ENCODE measurements at places on chromosomes 3 and 15.

DNA sequence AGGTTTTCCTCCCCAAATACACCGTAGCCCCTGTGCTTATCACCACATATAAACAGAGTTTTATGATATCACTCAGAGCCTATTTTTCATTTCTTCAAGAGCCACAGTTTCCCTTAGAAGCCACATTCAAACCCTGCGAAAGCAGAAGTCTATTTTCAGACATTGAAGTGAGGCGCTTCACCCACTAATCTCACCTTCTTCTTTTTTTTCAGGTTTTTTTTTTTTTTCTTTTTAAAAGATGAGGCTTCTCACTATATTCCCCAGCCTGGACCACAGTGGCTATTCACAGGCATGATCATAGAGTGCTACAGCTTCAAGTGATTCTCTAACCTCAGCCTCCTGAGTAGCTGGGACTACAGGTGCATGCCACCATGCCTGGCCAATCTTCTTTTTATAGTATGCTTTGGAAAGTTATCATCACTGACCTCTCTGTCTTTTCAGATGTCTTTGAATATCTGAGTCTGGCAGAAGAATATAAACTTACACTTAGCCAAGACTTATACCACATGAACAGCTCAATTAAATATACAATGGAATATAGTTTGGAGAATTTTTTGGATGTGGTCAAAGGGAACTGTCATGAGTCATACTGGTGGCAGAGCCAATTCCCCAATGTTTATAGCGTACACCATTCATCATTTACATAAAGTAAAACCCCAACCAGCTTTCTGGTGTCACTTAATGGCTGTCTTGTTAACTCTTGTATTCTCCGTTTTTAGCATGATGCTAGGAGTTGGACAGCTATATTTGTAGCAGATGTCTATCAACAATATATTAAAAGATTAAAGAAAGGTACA is 59.7 kb upstream of the CCDC50 start:
- DNase-seq, result no peak

DNA sequence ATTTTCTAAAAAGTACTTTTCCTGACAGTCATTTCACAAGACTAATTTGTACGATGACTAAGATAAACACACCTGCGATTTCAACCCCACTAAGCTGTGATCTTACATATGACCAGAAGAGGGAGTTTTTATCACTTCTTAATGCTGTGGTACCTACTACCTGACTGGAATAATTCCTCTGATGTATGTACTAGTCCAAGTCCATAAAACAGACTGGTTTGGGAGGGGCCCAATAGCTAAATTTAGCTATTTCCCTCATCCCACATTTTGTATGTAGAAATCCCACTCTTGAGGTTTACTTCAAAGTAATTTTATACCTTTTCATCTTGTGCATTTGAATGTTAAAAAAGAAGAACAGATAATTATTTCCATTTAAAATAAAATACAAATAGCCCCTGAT is 49.7 kb upstream of the SCAANT1 start:
- DNase-seq, result peak; percentile 69

GRCh38 chr3:168736202-168736601 is 640.5 kb upstream of the GOLIM4 start:
- DNase-seq, result no peak

- peak; percentile 52 for DNase-seq
These were observed at the start of gene RASSF1 for GRCh38 chr3:50340448-50341329. TSS of gene RASSF1 (minus strand) at chr3:50340836. CDS start at chr3:50340805, 31 bp downstream.

DNA sequence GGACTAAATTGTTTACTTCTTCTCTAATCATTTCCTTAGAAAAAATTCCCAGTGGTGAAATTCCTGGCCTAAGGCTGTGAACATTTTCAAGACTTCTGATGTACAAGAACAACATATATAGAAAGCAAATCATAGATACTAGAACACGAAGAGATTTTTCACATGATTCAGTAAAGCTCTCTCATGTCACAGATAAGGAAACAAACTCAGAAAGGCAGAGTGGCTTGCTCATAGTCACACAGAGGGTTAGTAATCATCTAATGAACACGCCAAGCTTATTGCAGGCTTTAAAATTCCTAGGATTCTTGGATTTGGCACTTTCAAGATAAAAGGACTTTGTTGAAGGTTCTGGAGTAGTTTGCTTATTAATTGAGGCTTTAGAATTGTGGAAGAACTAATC is 26.2 kb downstream of the CRTAP start:
- DNase-seq, result no peak

- DNase-seq, result no peak
These were observed 15.5 kb downstream of the PAQR9 start for GRCh38 chr3:142947799-142948575.

GRCh38 chr15:51866751-51867150 is 37.3 kb downstream of the TMOD3 start:
- DNase-seq, result no peak

- no peak for DNase-seq
These were observed 80.0 kb downstream of the LARS2 start for GRCh38 chr3:45468326-45468725.

DNA sequence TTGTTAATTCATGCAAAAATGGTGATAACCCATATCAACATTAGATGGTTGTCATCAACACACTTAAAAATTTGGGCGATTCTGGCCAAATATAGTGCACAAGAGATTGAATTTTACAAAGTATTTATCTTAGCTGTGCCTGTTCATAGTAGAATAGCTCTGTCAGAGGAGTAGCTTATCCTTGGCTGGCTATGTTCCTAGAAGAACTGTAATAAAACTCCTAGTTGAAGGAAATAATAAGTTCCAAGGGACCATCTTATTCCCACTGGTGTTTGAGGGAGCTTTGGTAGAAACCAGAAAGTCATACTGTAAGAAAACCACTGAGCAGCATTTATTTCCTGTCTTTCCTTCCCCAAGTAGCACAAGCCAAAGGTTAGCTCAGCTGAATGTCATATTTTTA is 201.8 kb downstream of the GRM7 start:
- no peak for DNase-seq

DNA sequence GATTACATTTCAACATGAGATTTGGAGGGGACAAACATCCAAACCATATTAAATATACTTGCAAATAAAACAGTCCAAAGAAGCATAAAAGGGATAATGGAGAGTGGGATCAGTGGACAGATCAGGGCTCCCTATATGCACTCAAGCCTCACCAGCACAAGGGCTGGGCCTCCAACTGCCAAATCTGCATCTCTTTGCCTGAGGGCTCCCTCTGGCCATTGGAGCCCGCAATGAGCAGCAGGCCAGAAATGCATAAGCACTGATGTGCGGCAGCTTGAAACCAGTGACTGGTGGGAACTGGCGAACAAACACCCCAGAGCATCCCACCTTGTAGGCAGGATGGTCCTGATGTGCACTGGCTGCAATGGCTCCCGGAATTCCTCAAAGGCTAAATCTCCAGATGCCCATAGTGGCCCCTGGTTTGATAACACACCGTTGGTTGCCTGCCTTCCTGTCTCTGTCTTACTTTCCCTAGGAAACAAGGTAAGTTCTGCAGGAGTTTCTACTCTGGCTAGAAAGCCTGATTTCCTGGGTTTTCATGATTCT is 55.9 kb upstream of the POMGNT2 start:
- DNase-seq, result no peak

- DNase-seq, result no peak
These were observed 7.7 kb downstream of the SKIC8 start for GRCh38 chr15:78291698-78292097.

DNA sequence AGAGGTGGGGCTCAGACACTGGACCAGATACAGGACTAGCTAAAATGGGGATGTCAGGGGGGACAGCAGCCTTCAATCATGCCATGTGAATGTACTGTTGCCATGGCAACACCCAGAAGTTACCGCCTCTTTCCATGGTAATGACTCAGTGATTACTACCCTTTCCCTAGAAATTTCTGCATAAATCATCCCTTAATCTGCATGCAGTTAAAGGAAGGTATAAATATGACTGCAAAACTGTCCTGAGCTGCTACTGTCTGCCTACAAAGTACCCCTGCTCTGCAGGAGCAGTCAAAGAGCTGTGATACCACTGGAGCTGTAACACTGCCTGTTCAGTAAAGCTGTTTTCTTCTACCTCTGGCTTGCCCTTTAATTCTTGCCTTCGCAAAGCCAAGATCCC is 168.2 kb downstream of the PEAK1 start:
- no peak for DNase-seq

DNA sequence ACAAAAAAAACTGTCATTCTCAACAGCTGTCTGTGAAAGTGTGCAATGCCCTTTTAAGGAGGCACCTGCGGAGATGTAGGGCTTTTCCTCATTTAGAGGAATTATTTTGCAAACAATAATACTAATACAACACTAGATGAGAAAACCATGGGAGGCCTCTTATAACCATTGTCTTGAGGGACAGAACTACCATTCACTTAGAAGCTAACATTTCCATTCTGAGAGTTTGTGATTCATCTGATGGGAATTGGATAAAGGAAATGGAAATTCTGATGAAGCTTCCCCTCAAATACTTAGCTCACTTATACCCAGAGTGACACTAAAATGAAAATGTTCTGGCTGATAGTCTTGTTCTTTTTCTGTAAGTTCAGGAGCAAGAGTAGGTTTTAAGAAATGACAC is 147.7 kb downstream of the CADPS start:
- DNase-seq, result no peak

GRCh38 chr3:28903171-28903601 is 377.7 kb upstream of the RBMS3 start:
- no peak for DNase-seq

DNA sequence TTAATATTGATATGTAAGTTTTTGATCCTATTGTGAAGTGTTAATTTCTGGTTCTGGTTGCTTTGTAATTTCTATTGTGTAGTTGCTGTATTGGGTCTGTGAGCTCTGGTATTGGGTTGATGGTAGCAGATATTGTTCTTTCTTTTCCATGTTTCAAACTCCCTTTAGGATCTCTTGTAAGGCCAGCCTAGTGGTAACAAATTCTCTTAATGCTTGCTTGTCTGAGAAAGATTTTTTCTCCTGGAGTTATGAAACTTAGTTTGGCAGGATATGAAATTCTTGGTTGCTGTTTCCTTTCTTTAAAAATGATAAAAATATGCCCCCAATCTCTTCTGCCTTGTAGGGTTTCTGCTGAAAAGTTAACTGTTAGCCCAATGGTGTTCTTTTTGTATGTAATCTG is 268.6 kb upstream of the PLSCR5 start:
- DNase-seq, result no peak

DNA sequence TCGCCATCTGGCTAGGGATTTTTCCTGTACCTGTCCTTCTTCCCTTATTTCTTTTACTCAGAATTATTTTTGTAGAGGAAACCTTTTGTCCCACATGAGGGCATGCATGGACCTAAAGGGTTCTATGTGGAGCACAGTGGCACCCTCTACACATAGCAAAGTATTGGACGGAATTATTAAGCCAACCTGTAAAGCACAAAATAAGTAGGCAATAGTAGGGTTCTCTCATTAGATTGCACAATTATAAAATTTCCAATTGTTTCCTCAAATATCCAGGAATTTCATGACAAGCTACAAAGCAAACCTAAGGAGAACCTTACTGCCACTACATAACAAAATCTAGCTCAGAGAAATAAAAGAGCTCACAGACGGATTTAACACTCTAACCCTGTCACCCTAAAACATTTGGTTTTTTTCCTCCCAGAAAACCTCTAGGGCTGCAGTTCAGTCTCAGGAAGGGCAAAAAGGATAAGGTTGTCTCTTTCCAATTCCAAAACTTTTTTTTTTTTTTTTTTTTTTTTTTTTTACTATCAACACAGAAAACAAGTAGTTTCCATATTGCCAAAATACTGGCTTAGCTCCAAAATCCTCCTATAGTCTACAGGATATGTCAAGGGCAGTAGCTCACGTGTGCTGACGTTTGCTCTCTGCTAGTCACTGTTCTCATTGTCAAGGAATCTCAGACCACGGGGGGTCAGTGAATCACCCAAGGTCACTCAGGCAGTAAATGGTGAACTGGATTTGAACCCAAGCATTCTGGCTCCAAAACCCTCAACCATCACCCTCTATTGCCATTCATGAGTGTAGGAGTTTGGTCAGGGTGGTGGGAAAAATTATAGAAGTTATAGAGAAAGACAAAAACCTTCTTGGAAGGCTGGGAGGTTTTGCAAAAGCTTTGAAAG is 52.3 kb downstream of the NCEH1 start:
- no peak for DNase-seq

GRCh38 chr3:33201195-33201594 is 17.4 kb downstream of the SUSD5 start:
- DNase-seq, result no peak

DNA sequence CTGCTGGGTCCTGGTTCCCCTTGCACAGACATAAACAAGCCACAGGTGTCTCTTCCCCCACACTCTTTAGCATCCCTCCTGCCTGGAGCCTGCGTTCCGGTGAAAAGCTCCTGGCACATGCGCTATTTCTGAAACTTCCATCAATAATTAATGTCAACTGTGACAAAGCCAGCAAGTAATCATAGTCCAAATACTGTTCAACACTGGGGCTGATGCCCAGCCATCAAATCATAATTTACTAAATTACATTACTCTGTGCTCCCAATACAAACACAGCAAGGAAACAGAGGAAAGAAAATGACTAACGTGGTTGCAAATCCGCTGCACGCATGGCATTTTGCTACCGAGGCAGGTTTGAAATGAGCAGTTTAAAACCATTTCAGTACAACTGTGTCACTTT is 294.7 kb downstream of the ERC2 start:
- no peak for DNase-seq

DNA sequence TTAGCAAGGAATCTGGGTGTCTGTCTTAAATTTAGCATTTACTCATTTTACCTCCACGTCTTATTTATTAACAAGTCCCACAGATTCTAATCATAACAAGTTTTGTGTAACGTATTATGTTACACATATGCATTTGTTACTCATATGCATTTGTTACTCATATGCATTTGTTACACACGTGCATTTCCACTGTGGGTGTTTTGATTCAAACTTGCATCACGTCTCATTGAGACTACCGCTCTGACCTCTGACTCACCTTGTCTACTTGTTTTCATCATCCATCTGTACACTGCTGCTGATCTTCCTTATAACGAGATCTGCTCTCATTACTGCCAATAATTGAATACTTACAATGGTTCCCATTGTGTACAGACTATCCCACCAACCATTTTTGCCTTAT is 1141.4 kb downstream of the TBL1XR1 start:
- no peak for DNase-seq

- no peak for DNase-seq
These were observed 350.4 kb downstream of the CLSTN2 start for GRCh38 chr3:140285380-140285779.

DNA sequence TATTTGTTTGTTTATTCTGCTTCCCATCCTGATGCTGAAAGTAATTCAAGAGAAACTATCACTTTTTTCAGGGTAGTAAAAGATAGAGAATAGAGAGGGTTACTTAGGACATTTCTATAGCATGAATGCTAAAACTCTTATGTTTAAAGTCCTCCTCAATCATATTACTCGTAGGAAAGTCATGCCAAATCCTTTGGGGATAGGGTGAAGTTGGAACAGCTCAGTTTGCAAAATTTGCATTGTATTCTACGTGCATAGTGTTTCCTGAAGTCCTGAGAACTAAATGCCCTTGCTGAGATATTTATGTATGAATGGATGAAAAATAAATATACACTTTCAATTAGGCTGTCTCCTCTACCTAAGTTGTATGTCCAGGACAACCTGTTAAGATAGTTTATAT is 14.6 kb downstream of the PLSCR5 start:
- no peak for DNase-seq

GRCh38 chr15:59290295-59291212 is 82.1 kb downstream of the MYO1E start:
- no peak for DNase-seq
